ENCODE measurements at places on chromosomes 16 and 17.

- no peak for DNase-seq
Measured at GRCh38 chr17:54793271-54793670, 107.4 kb upstream of the TOM1L1 start.

DNA sequence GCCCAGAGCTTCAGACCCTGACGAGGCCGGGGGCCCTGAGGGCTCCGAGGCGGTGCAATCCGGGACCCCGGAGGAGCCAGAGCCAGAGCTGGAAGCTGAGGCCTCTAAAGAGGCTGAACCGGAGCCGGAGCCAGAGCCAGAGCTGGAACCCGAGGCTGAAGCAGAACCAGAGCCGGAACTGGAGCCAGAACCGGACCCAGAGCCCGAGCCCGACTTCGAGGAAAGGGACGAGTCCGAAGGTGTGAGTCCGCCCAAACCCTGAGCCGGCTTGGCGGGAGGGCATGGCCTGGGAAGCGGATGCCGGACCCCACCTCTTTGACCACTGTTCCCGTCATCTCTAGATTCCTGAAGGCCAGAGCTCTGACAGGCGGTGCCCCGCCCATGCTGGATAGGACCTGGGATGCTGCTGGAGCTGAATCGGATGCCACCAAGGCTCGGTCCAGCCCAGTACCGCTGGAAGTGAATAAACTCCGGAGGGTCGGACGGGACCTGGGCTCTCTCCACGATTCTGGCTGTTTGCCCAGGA lies 4.4 kb downstream of the NOL3 start:
- no peak for DNase-seq

DNA sequence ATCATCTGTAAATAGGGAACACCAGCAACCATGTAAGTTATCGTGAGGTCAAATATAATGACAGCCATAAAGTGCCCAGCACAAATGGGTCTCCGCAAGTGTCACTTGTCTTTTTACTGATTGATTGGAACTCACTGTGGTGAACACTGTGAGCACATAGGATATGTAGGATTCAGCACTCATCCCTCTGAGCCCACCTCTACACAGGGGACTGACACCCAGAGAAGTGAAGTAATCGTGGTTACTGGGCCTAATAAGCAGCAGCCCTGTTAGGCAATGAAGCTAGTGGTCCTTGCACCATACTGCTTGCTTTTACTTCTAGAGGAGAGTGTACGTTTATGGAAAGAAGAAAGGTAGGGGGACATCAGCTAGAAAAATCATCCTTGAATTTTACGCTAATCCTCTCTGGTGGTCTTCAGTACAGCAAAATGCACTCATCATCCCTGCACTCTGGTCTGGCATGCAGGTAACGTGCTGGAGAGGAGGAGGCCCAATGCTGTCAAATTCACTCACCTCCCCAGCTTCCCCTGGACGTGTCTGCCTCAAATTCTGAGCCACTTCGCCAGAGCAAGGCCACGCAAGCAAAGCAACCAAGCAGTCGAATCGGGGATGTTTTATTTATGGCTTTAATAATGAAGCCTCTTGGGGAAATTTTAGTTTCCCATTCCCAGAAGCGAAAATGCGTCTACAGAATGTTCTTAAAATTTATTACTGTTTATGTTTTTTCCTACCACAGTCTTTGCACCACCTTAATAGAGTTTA lies 74.7 kb downstream of the YPEL2 start:
- no peak for DNase-seq

GRCh38 chr17:17693253-17694168 lies 12.3 kb downstream of the RAI1 start:
- DNase-seq = peak; percentile 76

GRCh38 chr17:31882571-31882970 lies 18.9 kb downstream of the UTP6 start:
- DNase-seq = no peak

GRCh38 chr17:59491353-59492090 lies 73.9 kb upstream of the DHX40 start:
- DNase-seq = no peak

GRCh38 chr17:35700150-35700549 lies 31.3 kb upstream of the RASL10B start:
- DNase-seq = no peak

DNA sequence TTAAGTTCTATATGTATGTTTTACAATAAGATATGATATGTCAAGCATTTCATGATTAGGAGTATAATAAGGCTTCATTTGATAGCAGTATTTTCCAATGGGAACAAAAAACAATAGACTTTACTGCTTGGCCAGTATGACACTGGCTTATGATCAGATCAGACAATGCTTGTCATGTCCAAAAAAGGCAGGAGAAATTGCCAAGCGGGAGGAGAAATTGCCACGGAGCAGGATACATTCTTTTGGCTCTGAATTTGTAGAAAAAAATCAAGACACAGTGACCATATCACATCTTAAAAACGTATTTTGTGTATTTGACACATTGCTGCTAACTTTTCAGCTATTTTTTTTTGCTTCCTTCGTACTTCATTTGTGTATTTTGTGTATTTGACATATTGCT lies 404.1 kb downstream of the CNTNAP4 start:
- DNase-seq = no peak

GRCh38 chr16:56352351-56353053 lies 72.8 kb downstream of the AMFR start:
- DNase-seq = no peak

GRCh38 chr17:82848022-82848592 lies 8.3 kb upstream of the ZNF750 start:
- no peak for DNase-seq

DNA sequence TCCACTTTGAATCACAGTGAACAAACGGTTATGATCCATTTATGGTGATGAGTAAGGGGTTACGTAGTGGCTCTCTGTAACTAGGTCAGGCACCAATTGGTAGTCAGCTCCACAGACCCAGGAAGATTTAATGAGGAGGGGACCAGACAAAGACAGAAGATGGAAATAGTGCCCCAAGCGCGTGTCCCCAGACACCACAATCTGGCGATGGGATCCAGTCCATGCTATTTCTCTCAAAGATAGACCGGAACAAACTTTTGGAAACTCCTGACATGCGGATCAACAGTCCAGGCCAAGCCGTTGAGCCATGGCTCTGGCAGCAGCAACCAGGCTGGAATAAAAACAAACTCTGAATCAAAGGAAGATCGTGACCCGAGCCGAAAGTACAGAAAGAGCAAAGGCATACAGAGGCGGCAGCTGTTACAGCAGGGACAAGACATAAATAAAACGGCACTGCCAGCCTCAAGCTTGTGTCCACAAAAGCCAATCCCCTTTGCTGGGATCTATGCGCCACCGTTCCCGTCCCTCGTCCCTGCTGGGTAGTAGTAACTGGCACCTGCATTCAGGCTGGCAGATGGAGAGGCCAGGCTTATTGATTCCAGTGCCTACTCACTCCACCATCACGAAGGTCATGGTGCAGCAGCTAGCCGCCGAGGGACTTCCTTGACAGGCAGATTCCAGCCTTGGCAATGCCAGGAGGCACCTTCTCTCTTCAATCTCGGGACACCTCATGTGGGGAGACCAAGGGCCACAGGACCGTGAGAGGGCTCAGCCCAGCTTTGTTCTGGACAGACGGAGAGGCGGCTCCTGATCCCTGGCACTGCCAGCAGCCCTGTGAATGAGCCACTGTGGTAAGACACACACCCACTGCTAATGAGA lies 50.2 kb downstream of the CDH11 start:
- peak; percentile 88 for DNase-seq

GRCh38 chr17:70872103-70872502 lies 702.8 kb downstream of the KCNJ2 start:
- DNase-seq = no peak

DNA sequence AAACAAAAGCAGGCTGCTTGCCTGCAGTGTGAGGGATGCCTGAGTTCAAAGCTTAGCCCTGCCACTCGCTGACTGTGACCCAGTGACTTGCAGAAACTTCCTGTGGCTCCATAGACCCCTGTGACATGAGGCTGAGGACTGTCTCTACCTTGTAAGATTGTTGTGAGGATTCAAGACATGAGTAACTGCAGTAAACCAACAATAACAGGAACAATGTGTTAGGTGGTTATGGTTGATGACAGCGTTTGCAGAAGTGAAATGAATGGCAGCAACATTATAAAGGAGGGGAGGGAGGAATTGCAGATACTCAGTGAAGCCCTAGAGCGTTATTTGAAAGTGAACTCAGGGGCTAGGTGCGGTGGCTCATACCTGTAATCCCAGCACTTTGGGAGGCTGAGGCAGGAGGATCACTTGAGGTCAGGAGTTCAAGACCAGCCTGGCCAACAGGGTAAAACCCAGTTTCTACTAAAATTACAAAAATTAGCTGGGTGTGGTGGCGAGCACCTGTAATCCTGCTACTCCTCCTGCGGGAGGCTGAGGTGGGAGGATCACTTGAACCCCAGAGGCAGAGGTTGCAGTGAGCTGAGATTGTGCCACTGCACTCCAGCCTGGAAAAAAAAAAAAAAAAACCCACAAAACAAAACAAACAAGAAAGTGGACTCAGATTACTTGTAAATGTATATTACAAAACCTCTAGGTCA lies 33.5 kb upstream of the EMP2 start:
- DNase-seq = no peak

DNA sequence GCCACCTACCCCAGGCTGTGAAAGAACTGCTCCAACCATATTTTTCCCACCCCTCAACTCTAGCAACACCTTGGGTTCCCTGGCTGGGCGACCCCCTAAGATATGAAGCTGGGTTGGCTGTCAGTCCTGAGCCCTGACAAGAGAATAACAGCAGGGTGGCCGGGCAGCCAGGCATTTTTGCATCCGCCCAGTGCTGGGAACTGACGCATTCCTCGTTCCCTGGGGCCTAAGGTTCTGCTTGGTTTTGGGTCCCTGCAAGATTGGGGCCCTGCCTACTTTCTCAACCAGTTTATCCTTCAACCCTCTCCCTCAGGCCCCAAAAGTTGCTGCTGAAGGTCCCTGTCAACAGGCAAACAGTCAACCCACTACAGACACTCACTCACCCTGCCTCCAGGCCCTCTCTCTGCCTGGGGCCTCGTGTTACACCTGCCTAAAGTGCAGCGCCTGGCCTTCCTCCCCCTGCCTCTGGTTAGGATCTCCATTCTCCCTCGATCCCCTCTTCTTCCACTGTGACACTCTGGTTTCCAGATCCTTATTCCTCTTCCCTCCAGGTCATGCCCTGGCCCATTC lies 151.5 kb downstream of the STX8 start:
- DNase-seq = no peak

GRCh38 chr17:978103-979093 lies 1.2 kb downstream of the NXN start:
- no peak for DNase-seq

GRCh38 chr17:9284884-9285283 lies 263.6 kb downstream of the NTN1 start:
- no peak for DNase-seq

DNA sequence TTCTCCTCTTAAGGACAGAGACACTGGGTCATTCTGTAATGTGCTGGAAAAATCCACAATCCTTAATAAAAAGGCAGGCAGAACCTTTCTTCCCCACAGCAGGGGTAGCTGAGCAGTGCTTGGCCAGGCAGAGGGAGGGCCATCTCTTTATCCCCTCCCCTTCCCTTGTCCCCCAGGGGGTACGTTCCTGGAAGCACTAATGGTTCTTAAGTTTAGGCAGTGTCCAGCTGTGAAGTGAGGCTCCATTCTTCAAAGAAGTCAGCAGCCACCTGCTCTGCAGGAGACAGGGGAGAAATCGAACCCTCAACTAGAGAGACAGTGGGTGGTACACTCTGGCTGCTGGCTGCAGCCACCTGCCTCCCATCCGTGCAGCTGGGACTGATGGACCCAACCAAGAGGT lies 533.9 kb upstream of the CDH11 start:
- DNase-seq = no peak

- no peak for DNase-seq
Measured at GRCh38 chr16:49530427-49530970, 156.9 kb downstream of the C16orf78 start.

DNA sequence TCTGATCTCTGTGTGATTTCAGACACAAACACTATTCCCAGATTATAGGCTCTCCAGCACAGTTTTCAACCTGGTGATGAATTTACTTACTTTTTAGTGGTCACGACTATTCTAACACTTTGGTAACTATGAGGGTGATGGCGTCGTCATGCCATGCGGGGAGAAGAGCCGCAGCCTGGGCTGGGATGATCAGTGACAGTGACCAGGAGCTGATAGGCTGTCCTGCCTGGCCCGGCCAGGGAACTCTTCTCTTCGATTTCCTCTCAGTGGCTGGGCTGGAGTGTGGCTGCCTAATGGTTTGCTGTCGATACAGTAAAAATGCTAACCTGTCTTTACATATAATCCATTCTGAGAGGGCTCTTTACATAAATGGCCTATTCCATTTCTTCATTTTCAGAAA lies 113.1 kb downstream of the IRX3 start:
- no peak for DNase-seq

DNA sequence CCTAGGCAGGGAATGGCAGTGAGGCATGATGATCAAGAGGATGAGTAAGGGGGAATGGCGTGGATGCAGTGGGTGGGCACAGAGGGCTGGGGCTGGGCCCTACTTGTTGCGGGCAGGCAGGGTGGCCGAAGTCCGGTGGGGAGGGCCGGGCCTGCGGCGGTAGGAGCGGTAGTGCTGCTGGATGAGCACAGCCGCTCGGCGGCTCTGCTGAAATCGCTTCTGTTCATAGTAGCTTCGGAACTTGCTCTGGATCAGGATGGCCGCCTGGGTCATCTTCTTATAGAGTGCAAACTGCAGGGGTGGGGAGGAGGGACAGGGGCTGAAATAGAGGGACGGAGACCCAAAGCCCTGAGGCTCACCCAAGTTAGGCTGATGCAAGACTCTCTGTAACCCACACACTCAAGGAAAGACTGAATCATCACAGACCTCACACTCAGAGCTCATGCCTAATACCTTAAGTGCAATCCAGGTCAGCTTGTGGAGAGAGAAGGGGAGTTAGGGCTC lies 1.5 kb upstream of the SPAG7 start:
- no peak for DNase-seq

- DNase-seq = no peak
Measured at GRCh38 chr16:80623376-80623775, 82.6 kb downstream of the DYNLRB2 start.

DNA sequence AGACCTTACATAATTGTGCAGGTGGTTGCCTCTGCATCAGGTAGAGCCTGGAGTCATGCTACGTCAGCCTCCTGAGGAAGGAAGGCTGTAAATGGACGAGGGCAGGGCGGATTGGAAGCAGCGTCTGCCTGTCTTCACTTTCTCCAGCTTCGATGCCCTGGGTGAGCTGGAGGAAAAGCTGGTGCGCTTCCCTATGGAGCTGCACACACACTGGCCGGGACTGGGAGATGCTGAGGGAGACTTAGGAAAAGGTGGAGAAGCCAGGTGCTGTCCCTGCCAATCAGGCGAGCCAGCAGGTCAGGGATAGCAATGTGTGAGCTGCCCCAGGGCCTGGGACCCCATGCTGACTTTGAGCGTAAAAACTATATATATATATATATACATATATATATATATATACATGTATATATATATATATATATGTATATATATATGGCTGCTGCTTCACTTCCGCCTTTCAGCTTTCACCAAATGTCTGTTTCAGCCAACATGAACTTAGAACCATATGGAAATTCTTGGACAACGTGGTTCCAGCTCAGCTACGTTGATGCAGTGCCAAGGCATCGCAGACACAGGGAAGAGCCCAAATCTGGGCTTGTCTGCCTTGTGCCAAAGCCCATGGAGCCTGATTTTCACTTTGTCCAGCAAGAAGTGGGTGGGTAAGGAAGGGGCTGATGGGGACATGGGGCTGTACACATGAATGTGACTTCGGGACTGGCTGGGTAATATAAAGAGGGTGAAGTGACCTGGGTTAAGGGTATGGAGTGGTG lies 71.5 kb upstream of the NKD1 start:
- DNase-seq = no peak

GRCh38 chr17:10492004-10492403 lies 22.6 kb upstream of the MYH4 start:
- DNase-seq = no peak

GRCh38 chr16:3468501-3468900 lies 25.0 kb downstream of the NAA60 start:
- no peak for DNase-seq
